ENCODE measurements at places on chromosomes 2 and 18.

GRCh38 chr18:29874519-29875098 is 1167.9 kb downstream of the DSC3 start:
- no peak for DNase-seq

DNA sequence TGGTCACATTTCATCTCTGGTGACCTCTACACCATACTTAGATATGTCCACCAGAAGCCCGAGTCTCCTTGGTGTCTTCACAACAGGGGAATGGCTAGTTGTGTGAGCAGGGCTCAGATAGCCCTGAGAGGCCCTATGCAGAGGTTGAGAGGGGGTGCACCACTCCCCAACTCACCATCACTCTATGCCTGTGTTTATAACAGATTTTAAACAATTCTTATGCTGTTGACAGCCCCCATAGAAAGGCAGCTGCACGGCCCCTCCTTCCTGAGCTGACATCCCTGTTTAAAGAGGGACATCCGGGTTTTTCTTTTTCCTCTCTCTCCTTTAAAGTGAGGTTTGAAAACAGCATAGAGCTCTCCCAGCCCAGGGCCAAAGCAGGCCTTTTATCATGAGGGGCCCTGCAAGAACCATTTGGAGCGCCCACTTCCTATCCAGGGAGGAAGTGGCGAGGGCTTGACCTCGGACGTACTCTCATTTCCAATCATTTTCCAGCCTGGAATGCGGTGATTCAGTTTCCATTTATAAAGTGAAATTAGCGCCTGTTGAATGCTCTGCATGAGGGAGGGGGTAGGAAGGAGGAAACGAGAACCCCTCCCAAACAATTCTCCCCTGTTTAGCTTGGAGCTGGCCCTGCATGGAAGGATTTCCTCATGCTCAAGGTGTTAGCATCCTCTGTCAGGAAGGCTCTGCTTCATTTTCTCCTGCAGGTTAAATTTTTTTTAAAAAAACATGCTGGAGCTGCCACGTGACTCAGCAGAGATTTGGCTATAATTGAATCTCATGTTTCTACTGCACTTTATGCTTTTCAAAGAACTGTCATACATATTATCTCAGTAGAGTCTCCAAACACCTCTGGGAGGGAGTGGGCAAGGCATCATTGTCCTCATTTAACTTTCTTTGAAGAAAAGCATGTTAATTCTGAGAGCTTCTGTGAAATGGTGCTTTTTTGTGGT is 117.5 kb downstream of the DDX1 start:
- DNase-seq, result no peak

- no peak for DNase-seq
Observed at GRCh38 chr2:112343827-112344585, 68.6 kb downstream of the ZC3H6 start.

GRCh38 chr2:96241227-96241626 is 24.6 kb downstream of the TMEM127 start:
- no peak for DNase-seq

DNA sequence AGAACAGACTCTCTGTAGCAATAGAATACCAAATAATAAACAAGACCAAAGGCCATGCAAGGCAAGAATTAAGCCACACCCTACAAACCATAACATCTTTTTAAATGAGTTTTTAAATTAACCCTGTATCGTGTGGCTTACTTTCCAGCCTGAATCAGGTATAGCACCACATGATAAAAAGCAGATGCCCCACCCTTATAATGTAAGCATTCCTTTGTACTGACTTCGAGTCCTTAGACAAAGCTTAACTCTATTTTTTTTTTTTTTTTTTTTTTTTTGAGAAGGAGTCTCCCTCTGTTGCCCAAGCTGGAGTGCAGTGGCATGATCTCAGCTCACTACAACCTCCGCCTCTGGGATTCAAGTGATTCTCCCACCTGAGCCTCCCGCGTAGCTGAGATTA is 1.7 kb upstream of the C2orf42 start:
- no peak for DNase-seq

DNA sequence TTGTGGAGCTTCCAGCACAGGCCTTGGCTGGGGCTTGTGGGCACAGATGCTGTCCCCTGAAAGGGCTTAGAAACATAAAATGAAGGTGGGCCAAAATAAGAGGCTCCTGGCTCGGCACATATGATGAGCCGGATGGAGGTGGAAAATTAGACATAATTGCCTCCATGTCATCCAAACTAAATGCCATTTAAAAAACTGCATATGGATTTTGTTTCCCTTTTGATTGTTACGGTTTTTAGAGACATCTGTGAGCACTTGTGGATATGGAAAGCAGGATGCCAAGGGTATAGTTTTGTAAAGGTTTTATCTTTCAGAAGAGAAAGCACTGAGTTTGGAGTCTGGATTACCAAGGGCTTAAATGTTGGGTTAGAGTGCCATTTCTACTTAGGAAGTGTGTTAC is 498.3 kb downstream of the RIT2 start:
- no peak for DNase-seq

- DNase-seq, result no peak
Observed at GRCh38 chr2:28676152-28676835, 75.3 kb upstream of the PPP1CB start.

DNA sequence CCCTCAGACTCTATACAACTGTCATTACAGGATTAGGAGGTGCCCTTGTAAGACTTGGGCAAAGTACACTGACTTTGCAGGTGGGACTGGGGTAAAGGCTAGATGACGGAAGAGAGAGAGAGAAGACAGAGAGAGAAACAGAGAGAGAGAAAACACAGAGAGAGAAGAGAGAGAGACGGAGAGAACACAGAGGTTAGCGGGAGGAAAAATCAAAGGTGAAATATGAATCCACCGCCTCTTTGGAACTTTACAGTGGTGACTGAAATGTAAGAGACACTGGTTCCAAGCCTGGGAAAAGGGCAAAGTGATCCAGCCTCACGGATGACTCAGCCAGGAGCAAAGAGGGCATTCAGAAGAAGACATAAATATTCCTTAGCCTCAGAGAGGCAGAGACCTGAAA is 25.1 kb upstream of the CAB39 start:
- no peak for DNase-seq

DNA sequence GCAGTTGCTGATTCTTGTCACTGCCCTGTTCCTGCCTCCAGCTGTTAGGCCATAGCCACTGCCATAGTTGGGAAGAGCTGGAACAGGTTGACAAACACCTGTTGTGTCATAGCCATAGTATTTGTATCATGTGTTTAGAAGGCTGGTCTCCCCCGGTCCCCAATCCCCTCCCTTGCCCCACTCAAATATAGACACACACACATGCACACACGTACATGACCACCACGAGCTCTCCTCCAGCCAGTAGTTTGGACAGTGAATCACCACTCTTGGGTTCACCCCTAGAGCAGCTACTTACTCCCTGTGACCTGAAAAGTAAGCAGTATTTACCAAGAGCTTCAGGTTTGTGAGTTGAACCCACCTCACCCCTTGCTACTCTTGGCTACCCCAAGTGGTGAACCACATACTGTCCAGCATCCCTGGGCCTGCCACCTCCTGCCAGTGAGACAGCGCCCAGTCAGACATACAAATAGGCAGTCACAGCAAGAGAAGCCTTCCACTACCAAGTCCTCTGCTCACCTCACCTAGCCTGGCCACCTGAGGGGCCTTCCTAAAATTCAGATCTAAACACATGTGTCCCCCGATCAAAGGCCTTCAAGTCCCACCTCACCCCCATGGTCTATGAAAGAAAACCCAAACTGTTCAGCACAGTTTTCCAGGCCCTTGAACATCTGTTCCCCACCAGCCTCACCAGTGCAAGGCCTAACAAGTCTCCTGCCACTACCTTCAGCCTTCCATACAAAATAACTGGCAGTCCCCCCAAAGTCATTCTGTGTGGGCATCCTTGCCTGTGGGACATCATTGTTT is 7.1 kb downstream of the PCBP1 start:
- DNase-seq, result no peak
